ENCODE measurements at places on chromosomes 7 and 10.

- DNase-seq = no peak
Measured at GRCh38 chr7:75979759-75980429, 14.5 kb downstream of the TMEM120A start.

GRCh38 chr10:86757113-86757972 is 924 bp downstream of the BMPR1A start:
- DNase-seq = peak; percentile 8

GRCh38 chr7:135811506-135811905 is 62.9 kb upstream of the FAM180A start:
- DNase-seq = no peak

- DNase-seq = no peak
Measured at GRCh38 chr10:86953747-86954680, 3.4 kb downstream of the MMRN2 start.

DNA sequence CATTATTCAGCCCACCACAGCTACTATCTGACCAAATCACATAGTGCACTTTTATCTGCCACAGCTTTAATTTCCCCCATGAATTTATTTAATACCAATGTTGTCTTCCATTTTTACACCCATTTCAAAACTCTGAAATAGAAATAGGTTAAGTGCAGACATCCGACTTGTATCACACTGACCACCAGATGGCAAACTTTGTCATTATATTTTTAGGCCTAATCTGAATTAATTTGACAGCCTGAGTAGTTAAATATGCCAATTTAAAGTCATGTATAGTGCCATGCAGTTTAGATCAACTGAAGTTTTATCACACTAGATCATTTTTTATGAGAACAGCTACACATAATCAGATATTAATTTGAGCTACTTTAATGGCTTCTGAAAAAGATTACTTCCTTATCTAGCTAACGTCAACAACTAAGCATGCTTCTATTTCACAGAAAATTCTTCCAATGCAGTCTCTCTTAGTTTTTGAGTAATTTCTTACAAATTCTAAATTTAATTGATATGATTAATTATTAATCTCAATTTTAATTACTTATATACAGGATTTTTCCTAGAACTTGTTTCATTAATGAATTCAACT is 566.4 kb downstream of the GFRA1 start:
- no peak for DNase-seq

GRCh38 chr7:154919344-154920225 is 83.3 kb downstream of the PAXIP1 start:
- DNase-seq = no peak

GRCh38 chr10:107741971-107742370 is 577.5 kb upstream of the SORCS1 start:
- no peak for DNase-seq

- DNase-seq = no peak
Measured at GRCh38 chr7:4049202-4049601, 632.9 kb upstream of the FOXK1 start.

GRCh38 chr7:78563191-78563590 is 764.6 kb downstream of the PHTF2 start:
- DNase-seq = no peak

DNA sequence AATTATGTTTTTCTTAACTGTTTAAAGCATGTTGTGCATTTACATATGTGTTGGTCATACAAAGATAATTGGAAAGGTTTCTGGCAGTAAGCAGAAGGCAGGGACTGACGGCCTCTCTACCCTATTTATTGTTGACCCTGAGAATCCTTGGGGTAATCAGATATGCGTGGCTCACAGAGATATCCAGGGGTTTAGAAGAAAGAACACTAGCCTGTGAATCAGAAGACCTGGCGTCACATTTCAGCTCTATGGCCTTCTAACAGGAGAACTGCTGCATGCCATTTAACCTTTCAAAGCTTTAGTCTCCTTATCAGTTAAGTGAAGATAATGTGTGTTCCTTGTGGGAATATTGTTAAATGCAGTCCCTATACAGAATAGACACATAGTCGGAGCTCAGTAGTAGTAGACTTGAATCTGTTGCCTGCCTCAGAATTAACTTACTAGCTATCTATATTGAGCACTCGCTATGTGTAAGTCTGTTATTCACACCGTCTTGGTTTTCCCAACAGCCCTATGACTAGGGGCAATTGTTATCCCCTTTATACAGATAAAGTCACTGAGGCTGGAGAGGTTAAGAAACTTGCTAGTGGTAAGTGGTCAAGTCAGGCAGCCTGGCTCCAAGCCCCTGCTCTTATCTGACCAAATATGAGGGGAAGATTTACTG is 129.6 kb upstream of the ANKRD1 start:
- DNase-seq = no peak

- DNase-seq = no peak
Measured at GRCh38 chr10:104581884-104582601, 59.0 kb upstream of the SORCS3 start.

DNA sequence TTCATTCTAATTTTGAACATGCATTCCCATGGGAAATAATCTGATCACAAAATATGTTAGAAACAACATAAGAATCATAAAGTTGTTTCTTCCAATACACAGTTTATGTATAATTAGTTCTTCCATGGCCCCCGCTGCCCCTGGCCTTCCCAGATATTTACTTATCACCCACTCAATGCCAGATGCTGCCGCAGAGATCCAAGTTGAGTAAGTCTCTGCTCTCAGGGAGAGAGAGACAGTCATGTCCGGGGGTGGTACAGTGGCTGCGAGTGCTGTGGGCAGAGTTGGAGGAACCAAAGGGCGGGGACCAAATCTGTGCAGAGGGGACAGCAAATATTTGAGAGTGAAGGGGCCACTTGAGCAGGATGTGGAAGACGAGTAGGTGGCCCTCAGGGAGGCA is 37.1 kb downstream of the COL26A1 start:
- no peak for DNase-seq

- DNase-seq = no peak
Measured at GRCh38 chr7:41333511-41333910, 369.4 kb downstream of the INHBA start.

DNA sequence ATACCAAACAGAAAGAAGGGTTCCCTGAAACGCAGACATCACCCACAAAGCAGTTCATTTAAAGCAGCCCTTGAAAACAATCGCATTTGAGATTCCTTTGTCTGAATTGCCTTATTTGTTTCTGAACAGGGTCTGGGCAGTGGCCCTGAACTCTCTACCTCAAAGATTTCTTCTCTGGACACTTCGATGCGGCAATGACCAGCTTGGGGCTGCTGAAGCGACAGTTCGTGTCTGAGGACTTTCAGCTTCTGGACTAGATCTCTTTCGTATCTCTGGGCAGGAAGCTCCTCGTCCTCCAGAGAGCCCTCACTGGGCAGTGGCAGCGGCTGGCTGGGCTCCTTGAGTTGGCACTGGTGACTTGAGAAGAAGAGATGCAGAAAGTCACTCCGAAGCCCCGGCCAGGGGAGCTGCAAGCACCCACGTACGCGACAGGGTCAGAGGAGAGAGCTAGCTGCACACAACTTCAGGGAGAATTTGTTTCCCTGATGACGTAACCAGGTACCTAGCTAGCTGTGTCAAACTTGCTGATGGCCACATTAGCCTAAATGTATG is 96.3 kb downstream of the SMURF1 start:
- no peak for DNase-seq
